NCI-H82 (cell line): ENCODE measurements at places on chromosomes 2 and 18.

GRCh38 chr2:12493031-12493513, 223.7 kb upstream of the TRIB2 start:
- DNase-seq: no peak

- DNase-seq: no peak
Observed at GRCh38 chr2:17680119-17680518, 73.5 kb downstream of the SMC6 start.

DNA sequence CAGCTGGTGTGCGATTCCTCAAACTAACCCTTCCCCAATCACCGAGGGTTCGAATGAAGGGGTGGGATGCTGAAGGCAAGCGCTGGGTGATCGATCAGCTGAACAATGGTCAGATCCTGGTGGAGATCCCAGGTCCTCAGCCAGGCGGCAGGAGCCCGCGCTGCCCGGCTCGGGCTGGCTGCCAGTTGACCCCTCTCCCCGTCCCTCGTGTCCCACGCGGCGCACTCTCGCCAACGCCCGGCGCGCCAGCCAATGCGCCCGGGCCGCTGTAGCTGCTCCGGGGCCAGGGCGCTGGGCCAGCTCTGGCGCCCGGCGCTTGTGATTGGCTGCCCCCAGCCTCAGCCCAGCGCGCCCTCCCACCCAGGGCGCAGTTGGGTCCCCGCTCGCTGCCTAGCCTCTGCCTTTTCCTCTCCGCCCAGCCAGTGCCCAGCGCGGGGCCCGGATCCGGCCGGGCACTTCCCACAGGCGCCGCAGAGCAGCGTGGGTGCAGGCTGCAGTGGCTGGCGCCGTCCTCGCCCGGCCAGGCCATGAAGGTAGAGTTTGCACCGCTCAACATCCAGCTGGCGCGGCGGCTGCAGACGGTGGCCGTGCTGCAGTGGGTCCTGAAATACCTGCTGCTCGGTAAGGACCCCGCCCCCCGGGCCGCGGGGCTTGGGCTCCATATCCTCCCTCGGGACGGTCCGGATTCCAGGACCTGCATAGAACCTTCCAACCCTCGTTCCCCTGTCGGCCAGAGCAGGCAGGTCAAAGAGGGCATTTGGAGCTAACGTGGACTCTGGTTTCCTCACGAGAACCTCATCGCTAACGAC, at the start of gene MOGAT1:
Gene MOGAT1 (plus strand): TSS at position 400 of the 809 bp plus-strand sequence. CDS start 128 bp downstream, at position 528.
- DNase-seq: peak; percentile 66

DNA sequence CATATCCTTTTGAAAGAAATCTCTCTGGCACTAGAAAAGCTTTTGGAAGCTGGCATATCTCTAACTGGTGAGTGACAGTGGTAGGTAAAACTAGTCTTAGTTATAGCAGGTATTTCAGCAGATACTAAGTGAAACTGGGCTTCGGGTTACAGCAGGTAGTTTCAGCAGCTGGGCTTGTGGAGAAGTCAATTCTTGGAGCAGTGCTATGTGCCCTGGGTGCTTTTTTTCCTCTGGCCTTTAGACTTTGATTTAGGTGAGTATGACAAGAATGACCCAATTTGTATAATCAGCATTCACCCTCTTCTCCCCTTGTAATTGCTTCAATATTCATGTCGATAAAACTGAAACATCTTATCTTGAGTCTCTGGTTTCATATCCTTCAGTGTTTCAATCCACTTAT, 123.1 kb downstream of the KYNU start:
- no peak for DNase-seq

GRCh38 chr2:64448041-64448426, 5.9 kb upstream of the LGALSL start:
- DNase-seq: no peak

DNA sequence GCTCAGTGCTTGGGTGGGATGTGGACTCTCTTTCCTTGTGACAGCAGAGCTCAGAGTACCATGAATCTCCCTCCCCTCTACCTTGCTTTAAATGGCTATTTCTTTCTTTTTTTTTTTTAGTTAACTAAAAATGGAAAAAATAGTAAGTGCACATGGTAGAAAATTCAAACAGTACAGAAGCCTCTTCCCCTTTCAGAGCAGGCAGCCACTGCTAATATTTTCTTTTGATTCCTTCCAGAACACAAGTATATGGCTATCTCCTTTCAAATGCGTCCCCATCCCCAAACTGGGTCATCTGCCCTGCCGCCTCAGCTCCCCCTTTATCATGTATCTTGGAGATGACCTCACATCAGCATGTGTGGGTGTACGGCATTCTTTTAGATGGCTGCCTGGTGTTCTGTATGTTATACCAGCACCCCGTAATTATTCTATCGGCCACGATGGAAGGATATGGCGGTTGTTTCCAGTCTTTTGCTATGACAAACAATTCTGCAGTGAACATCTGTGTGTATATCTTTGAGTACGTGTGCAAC, 70.5 kb upstream of the DLX2 start:
- DNase-seq: no peak

DNA sequence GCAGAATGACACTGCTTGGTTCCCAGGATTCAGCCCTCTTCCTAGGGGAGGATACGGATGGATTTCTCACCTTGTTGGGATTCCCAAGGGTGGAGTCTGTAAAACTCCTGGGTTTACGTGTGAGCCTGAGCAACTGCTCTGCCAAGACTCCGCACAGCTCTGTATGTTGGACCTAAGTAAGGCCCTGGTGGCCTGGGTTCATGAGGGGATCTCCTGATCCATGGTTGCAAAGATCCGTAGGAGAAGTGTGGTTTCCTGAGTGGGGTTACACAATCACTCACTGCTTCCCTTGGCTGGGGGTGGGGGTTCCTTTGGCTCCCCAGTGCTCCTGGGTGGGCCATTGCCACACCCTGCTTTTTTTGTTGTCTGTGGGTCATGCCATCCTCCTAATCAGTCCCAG, 37.7 kb downstream of the ANKRD12 start:
- no peak for DNase-seq

DNA sequence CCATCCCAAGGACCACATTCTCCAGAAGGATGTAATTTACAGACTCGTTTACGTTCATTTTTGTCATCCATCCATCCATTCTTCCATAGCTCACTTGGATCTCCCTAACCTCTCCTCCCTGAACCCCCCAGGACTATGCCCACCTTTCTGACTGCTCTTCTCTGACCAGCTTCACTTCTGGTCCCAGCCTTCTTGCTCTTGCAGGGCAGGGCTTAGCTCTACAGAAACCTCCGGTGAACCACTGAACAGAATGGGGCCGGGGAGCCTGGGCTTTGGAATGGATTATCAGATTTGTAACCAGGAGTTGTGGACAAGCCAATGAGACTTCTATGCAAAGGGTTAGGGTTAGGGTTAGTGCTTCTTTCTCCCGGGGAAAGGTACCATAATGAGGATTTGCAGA, 95.0 kb downstream of the TGFA start:
- DNase-seq: peak; percentile 36

- DNase-seq: no peak
Observed at GRCh38 chr18:43648002-43648401, 370.7 kb upstream of the SYT4 start.
